HepG2 (cell line): ENCODE measurements at places on chromosomes 3 and 15.

GRCh38 chr3:58421004-58421403, 12.6 kb downstream of the PDHB start:
- no peak for DNase-seq

DNA sequence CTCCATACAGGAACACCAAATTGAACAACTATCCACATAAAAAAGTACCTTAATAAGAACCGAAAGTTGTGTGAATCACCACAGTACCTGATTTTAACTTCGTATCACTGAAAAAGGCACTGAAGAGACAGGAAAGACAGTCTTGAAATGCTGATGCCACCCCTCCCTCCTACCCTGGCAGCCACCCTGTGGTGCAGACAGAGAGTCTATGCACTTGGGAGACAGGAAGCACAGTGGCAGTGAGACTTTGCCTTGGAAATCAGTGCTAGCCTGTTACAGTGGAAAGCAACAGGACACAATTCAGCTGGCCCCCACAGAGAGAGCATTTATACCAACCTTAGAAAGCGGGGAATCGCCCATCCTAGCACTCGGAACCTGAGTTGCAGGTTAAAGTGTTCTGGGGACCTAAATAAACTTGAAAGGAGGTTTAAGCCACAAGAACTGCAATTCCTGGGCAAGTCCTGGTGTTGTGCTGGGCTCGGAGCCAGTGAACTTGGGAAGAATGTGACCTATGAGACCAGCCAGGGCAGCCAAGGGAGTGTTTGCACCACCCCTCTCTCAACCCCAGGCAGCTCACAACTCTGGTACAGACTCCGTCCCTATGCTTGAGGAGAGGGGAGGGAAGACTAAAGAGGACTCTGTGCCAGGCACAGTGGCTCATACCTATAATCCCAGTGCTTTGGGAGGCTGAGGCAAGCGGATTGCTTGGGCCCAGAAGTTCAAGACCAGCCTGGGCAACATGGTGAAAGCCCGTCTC, 240.1 kb downstream of the ISL2 start:
- peak; percentile 75 for DNase-seq

DNA sequence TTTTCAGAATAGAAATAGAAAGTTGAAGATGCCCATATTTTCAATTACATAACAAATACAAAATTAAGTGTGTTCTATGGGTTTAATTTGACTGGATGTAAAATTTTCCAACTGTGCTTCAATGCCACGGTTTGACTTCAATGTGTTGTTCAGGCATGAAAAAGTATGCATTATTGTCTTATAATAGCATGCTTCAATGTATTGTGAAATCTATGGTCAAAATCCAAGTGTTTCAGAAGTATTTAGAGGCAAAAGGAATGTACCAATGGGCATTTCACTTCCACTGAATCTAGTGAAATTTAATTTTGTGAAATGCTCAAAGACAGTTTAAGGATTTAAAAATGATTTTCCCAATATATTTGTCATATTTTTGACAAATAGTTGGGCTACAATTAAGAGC, 16.0 kb downstream of the NEK10 start:
- no peak for DNase-seq

- no peak for DNase-seq
Observed at GRCh38 chr3:37814547-37814946, 47.1 kb upstream of the CTDSPL start.

DNA sequence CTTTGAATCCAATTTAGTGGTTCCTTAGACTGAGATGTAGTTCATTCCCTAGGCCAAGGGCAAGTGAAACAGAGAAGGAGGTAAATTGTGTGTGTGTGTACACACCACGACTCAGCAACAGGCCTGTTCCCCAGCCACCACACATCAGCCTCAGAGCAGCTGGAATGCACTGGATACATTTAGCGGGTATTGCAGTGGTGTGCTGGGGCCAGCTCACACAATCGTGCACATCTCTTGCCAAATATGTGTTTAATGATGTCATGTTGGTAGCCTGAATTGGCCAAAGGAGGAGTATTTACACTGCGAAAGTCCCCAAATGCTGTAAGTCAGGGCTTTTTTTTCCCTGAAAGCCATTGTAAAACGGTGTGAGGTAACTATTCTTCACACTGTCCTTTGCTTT, 82.3 kb downstream of the RBPMS2 start:
- DNase-seq = peak; percentile 78

- DNase-seq = no peak
Observed at GRCh38 chr3:177371146-177371545, 173.9 kb upstream of the TBL1XR1 start.

GRCh38 chr15:28986108-28986507, 100.3 kb downstream of the APBA2 start:
- no peak for DNase-seq

DNA sequence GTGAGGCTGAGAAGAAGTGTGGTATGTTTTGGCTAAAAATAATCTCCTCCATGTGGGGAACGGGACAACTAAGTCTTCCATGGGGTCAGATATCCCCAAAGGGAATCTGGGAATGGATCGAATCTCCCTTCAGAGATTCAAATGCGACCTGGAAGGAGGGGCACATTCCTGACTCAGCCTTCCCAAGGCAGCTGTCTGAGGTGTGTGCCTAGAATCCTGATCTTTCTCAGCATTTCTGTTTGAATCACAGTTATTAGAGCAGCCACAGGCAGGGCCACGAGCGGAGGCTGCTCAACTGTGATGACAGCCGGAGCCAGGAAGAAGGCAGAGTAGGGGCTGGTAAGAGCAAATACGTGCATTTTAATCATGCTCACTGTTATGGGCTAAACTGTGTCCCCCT, 135.1 kb downstream of the ADAMTS17 start:
- no peak for DNase-seq

DNA sequence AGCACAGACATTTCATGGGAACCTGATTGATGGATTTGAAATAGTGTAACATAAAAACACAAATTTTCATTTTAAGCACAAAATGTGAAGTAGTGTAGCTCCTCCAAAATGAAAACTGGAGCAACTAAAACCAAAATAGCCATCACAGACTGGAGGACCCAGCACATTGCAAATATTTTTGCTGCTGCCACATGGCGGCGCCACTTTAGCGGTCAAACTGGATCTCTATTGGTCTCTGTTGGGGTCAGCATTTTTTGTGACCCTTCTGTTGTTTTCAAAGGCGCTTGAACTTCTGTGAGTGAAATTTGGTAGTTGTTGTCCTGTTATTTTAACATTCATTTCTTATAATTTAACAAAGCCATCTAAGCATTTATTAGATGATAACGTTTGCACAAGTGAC, 259.9 kb downstream of the IL20RB start:
- DNase-seq = no peak

GRCh38 chr3:126811530-126811929, 107.5 kb downstream of the CHCHD6 start:
- DNase-seq = no peak

GRCh38 chr15:66923438-66923881, 141.9 kb upstream of the SMAD3 start:
- DNase-seq = peak; percentile 34

- peak; percentile 66 for DNase-seq
Observed at GRCh38 chr15:77032052-77032646, 37.2 kb downstream of the PSTPIP1 start.
